ENCODE measurements at places on chromosomes 6 and 20. TPM values are rescaled to one million over a fixed set of nuclear protein-coding genes. Genes with fewer than 3 reads are reported as not detected.

The PLG gene
- 0.16 TPM for total RNA-seq

The VSTM2L gene
- total RNA-seq = 17.7 TPM

The ILRUN gene
- 63.3 TPM for total RNA-seq

The TFAP2D gene
- not detected for total RNA-seq

The RBM24 gene
- 22.7 TPM for total RNA-seq

DNA sequence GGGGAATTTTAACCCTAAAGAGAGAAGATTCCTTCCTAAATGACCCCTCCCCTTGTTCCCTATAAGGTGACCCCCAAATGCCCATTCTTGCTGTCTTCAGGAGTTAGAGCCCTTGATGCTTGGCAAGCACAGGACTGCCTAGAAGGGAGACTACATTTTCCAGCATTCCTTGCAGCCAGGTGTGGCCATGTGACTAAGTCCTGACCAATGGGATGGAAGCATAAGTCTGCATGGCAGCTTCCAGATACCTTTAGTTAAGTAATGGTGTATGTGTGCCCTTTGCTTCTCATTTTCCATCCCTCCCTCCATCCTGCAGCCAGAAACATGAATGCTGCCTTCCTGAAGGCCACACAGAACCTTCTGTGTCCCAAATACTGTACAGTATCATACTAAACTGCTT is 5.5 kb downstream of the BFSP1 start:
- H3K36me3 ChIP-seq = no peaks in the 10 kb centered on the region
- H3K4me3 ChIP-seq = no peak overlapping the region
- peaks cover 2% of the 10 kb centered on the region for H3K27me3 ChIP-seq
- DNase-seq = peak; percentile 17

GRCh38 chr6:28945349-28945748 is 21.6 kb upstream of the TRIM27 start:
- H3K27ac ChIP-seq = no peak overlapping the region
- no peak overlapping the region for H3K4me3 ChIP-seq
- H3K36me3 ChIP-seq = no peaks in the 10 kb centered on the region
- H3K4me1 ChIP-seq = peaks cover 6% of the 10 kb centered on the region
- no peaks in the 10 kb centered on the region for H3K27me3 ChIP-seq
- DNase-seq = no peak

GRCh38 chr6:78917788-78918187 is 50.4 kb downstream of the IRAK1BP1 start:
- no peak overlapping the region for H3K4me3 ChIP-seq
- H3K36me3 ChIP-seq = no peaks in the 10 kb centered on the region
- H3K27me3 ChIP-seq = no peaks in the 10 kb centered on the region
- DNase-seq = no peak
- H3K27ac ChIP-seq = no peak overlapping the region

GRCh38 chr20:44948107-44948506 is 12.1 kb downstream of the TOMM34 start:
- H3K27ac ChIP-seq = no peak overlapping the region
- H3K36me3 ChIP-seq = peaks cover 70% of the 10 kb centered on the region
- H3K4me1 ChIP-seq = no peaks in the 10 kb centered on the region

DNA sequence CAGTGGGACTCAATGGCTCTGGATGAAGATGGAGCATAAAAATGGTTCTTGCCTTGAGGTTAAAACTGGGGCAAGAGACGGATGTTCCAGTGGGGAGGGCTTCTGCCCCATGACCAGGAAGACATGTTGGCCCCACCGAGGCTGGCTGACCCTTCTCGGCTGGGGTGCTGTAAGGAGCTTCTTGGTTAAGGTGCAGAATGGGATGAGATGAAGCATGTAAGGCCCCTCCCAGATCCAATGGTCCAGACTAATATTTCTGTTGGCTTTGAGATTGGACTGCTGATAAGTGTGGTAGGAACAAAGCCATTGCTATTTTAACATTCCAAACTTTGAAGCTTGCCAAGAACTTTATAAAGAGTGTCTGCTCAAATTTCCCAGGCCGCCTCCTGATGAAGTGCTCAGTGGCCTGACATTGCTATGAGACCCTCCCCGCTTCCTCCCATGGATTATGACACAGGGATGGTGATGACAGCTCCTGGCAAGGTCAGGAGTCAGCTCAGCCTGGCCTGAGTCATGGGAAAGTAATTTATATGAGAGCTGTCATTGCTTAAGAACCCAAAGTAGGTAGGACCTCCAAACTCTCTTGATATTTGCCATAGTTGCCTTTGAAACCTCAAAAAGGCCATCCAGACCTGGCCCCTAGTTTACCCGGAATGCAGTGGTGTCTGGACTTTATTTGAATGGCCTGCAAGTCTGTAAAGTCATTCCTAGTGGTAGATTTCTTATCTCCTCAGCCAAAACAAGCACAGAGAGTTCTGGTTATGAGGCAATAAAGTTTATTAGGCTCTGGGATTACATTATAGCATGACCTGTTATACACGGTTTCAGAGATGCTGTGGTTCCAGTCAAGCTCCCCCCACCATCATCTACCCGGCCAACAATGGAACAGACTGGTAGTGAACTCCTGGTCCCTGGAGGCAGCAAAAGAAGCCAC is 55.2 kb downstream of the TGM2 start:
- H3K27me3 ChIP-seq = no peaks in the 10 kb centered on the region
- peaks cover 29% of the 10 kb centered on the region for H3K4me1 ChIP-seq
- DNase-seq = peak; percentile 99
- no peak overlapping the region for H3K4me3 ChIP-seq
- H3K36me3 ChIP-seq = no peaks in the 10 kb centered on the region
- peak overlapping the region; percentile 60 for H3K27ac ChIP-seq

Data from astrocyte (in vitro differentiated cells and primary cell).